ENCODE measurements at places on chromosomes 11 and 22.
A peak's percentile ranks its signal among the peaks of the same experiment; 100 is the strongest.

GRCh38 chr11:61567286-61568061 lies 13.4 kb downstream of the SYT7 start:
- peak; percentile 78 for DNase-seq

GRCh38 chr22:26481694-26482093 lies 1.9 kb downstream of the HPS4 start:
- DNase-seq = no peak

DNA sequence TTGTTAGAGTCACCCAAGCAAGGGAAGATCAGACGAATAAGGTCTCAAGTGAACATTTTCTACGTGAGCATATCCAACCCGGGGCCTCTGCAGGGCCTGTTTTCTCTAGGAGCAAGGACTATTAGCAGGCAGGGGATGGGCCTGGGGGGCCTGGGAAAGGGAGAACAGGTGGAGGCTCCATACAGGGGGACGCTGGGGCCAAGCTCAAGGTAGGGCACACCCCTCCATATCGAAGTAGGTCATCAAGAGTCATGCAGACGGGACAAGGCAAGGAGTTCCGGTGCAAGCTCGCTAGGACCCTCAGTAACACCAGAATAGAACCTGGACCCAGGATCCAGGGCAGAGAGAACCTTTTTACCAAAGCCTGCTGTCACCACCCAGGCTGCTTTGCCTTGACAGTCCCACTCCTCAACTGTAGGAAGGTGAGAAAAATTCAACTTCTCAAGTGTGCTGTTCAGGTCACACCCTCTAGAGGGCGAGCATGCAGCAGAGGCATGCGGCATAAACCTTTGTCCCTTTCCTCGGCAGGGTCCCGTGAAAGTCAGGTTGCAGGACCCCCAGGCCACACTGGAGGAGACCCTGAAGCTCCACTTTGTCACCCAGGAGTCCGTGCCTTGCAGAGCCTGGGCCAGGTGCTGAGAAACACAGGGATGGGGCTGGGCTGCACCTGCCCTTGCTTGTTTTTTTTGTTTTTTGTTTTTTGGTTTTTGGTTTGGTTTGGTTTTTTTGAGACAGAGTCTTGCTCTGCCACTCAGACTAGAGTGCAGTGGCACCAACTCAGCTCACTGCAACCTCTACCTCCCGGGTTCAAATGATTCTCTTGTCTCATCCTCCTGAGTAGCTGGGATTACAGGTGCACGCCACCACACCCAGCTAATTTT lies 8.6 kb upstream of the APOBEC3B start:
- peak; percentile 48 for DNase-seq

DNA sequence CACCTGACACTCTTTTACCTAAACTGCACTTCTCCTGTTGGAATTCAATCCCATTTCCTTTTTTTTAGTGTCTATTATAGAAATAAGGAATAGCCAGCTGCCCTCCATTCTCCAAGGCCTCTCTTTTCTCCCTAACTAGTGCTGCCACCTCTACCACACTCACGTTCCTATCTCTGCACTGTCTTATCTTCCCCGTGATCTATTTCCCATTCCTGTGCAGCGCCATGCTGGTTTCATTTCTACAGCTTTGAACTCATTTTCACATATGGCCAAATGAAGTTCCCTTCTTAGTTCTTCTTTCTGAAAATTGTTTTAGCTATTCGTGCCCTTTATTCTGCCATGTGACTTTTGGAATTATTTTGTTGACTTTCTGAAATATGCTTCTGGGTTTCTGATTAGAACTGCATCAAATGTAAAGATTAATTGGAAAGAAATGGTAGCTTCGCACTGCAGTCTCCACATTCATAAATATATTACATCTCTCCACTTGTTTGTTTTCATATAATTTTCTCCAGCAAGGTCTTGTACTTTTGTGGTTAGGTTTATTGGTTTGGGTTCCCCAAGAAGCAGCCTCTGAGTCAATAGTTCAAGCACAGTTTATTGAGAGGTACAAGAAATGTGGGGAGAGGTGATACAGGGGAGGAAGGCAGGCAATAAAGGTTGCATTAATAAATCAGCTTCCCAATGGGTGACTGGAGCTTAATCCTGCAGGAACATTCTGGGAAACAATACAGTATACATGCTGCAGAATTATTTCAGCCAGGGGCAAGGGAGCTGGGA lies 43.7 kb upstream of the DRD2 start:
- no peak for DNase-seq

- no peak for DNase-seq
These were observed 7.1 kb upstream of the TNNT3 start for GRCh38 chr11:1912289-1912878.

- DNase-seq = no peak
These were observed 79.5 kb upstream of the SPON1 start for GRCh38 chr11:13883042-13883441.

DNA sequence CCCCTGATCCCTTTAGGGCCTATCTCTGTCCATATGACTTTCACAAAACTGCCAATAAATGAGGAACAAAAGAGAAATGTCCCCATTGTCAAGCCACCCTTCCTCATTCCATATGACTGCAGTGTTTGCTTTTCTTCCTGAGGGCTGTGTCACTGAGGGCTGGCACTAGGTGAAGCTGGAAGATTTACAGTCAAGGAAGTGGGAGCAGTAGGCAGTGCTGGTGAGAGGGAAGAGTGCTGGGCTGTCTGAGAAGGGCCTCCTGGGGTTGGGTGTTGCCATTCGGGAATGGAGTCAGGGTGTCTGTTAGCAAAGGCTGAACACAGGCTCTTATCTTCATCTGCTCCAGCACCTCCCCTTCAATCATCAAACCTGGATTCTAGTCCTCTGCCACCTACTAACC lies 30.9 kb downstream of the INSC start:
- DNase-seq = no peak

DNA sequence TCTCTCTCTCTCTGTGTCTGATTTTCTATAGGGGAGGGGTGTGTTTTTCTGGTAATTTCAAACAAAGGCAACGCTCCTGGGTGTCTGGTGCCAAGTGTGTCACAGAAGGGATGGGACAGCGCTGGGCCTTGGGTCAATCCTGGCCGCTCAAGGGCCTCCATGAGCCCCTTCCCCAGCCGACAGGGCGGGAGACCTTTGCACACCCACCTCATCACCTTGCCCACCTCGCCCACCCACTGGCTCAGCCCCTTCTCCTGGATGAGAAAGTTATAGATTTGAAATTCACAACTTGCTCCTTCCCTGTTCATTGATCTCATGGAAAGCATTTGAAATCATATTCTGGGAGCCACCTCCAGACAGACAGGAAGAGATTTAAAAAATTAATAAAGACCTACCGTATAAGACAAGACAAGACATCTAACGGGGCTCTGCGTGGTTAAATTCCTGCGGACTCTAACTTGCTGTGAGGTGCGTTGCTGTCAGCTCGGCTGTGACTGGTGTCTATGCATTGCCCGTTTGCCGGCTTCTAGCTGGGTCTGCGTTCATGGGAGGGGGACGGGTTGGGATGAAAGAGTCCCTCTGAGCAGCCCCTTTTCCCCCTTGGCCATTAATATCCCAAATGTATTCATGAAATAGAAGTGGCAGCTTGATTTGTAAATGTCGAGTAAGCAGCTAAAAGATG lies 27.0 kb downstream of the MPPED1 start:
- DNase-seq = no peak

Data from lung microvascular endothelial cell (primary cell).